ENCODE measurements at places on chromosomes 16 and 17.

- DNase-seq, result no peak
Observed at GRCh38 chr17:30235386-30236296, at the start of gene SLC6A4. Gene SLC6A4, minus strand, starts transcription at chr17:30235697. Its CDS starts 13,739 bp downstream, at chr17:30221958.

DNA sequence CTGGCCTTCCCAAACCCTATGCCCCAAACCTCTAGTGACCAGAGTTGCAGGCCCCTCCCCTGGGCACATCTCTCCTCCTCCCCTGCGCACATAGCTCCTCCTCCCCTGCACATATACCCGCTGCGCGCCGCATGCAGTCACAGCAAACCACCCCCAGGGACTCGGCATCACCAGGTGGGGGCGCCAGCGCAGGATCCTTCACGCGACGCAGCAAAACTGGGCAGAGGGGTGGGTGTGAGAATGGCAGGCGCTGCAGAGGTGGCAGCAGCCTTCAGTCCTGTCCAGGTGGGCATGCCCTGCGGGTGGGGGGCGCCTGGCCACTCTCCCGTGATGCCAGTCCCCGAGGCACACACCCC lies 5.6 kb downstream of the CORO6 start:
- DNase-seq, result peak; percentile 73

GRCh38 chr17:78390241-78391050 lies 12.0 kb downstream of the PGS1 start:
- no peak for DNase-seq

- no peak for DNase-seq
Observed at GRCh38 chr16:88912556-88912955, 46.1 kb upstream of the PABPN1L start.

All from HL-60 (cell line).